EL (cell line): ENCODE measurements at places on chromosomes 11 and 22.

DNA sequence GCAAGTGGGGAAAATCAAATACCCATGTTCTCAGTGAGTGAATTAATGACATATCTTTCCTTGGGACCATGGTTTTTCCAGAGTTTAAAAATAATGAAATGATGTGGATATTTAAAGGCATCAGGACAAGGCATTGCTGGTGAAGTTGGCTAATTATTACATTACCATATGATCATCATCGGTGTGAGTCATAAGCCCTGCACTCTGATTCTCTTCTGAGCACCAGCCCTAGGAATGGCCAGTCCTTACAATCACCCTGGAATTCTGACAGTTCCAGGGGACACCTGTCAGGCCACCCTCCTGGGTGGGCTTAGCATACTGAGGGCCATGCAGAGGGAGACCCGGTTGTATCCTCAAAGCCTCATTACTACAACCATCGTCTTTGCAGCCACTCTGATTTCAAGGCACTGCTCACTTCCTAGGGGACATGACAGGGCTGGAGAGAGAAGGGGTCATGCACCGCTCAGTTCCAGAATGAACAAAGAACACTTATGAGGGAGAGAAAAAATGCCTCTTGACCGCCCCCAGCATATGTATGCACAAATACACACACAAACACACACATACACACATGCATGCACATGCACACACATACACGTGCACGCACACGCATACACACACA, 365.0 kb downstream of the MIAT start:
- no peak for DNase-seq

- DNase-seq = no peak
Measured at GRCh38 chr22:29152045-29152953, 53.4 kb upstream of the EMID1 start.

DNA sequence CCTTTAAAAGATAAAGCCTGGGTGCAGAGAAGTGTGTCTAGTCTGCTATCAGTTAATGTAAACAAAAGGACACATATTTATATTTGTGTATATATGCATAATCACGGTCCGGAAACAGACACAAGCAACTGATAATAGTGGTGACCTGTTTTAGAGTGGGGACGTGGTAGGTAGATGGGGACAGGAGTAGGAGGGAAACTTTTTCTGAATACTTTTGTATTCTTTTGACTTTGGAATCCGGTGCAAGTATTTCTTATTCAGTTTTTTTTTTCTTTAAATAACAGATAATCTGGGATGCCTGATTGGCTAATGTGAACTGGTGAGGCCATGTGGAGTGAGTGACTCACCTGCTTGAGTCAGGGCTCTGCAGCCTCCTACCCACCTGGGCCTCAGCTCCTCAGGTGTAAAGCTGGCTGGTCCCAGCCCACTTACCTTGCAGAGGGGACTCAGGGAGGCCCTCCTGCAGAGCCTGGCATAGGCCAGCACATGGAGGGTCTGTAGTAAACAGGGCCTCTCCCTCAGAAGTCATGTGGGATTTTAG, 15.3 kb downstream of the MICAL2 start:
- DNase-seq = no peak

DNA sequence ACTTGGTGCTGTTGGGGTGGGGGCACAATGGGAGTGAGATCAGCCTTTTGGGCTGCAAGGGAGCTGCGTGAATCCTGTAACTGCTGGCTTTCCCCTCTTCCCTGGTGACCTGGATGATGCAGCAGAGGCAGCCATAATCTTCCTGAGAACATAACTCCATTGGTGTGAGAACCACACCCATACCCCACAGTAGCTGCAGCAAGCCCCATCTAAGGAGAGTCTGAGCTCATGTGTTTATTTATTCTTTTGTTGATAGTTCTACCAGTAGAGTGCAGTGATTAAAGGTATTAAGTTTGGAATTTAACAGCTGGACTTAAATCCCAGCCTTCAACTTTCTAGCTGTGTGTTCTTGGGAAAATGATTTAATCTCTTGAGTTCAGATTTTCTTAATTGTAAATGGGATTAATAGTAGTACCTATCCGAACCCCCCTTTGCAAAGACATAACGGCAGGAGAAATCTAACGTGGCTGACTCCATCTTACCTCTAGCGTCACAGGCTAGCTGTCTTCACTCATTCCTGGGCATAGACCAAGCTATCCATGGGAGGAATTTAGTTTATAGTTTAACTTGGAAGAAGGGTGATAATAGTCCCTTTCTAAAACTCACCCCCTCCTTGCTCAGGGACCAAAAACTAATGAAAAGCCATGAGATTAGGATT, 385.0 kb upstream of the DDI1 start:
- DNase-seq = no peak

DNA sequence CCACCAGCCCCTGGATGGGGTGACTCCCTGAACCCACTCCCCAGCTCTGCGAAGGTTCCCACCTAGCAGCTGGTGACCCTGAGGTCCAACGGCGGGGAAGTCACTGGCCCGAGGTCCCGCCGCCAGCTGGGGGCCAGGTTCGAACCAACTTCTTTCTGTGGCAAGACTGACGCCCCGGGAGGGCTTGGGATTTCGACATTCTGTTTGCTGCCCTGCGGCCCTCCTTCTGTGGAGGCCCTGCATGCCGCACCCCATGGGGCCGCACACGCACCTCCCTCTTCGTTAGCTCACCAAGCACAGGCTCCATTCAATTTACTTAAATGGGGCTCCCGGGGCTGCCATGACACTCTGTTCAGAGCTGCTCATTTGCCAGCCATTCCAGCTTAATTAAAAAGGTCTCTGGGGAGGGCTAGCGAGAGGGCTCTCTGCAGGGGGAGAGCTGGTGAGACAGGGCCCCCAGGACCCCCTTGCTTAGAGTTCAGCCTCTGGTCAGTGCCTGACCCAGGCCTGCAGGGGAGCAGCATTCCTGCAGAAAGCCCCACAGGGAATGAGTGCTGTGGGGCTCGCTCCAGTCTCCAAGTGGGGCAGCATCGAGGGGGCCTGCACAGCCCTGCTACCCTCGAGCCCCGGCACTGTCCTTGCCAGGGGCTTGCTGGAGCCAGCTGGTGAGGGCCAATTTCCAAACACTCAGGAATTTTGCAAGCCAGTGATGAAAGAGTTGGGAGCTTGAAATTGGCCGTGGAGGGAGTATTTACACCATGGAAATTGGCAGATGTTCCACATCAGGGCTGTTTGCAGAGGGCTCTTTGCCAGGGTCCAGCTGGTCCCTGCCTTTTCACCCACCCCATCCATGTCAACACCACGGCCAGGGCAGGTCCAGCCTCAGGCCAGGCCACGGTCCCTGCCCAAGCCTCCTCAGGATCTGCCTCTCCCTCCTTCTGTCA, 80.8 kb downstream of the CACNA1I start:
- DNase-seq = no peak
